ENCODE measurements at places on chromosomes 16 and 17.

DNA sequence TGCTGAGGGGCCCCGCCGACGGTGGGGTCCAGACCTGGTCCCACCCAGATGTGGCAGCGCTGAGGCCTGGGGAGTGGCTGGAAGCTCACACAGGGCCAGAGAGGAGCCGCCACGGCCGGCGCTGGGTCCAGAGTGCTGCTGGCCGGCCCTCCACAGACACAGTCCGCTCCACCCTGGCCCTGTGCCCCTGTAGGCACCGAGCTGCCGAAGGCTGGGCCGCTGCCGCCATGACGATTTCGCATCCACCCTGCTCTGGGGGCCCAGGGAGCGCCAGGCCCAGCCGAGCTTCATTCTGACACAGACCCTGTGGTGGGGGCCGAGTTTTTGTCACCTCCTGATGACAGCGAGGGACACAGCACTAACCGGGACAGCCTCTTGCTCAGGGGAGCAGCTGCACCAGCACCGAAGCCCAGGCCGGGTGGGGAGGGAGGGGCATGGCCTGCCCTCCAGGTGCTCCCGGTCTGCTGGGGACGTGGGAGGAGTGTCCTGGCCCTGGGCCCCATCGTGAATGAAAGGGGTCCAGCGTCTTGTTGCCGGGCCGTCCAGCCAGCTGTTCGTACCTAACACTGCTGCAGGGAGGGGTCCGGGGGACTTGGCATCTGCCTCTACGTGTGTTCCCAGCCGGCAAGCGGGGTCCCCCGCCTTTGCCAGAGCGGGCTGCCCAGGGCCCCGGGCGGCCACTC is 27.1 kb upstream of the SSTR5 start:
- no peak for DNase-seq

GRCh38 chr17:41695134-41695661 is 6.5 kb downstream of the EIF1 start:
- DNase-seq = no peak

GRCh38 chr17:51351890-51352289 is 91.5 kb downstream of the UTP18 start:
- peak; percentile 24 for DNase-seq

DNA sequence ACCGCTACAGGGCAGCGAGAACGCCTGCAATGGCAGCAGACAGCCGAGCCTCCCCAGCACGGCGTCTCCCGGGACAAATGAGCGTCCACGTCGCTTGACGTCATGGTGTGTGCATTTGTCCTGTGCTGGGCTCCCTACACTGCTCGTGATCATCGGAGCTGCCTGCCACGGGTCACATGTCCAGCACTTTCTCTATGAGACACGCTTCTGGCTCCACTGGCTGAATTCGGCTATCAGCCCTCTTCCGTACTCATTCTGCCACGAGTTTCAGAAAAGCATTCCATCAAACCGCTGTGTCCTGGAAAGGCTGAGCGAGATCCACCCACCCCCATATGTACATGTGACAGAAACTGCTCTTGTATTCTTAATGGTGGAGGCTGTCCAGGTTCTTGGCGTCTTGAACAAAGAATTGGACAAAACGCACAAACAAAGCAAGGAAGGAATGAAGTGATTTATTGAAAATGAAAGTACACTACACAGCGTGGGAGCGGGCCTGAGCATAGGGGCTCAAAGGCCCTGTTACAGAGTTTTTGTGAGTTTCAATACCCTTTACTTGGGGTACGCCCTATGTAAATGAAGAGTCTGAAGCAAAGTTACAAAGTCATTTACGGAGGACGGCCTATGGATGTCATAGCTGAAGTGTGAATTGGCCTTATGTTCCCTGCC is 28.5 kb upstream of the SHCBP1 start:
- DNase-seq = no peak

- no peak for DNase-seq
Observed at GRCh38 chr16:22402191-22402590, 27.8 kb upstream of the CDR2 start.

DNA sequence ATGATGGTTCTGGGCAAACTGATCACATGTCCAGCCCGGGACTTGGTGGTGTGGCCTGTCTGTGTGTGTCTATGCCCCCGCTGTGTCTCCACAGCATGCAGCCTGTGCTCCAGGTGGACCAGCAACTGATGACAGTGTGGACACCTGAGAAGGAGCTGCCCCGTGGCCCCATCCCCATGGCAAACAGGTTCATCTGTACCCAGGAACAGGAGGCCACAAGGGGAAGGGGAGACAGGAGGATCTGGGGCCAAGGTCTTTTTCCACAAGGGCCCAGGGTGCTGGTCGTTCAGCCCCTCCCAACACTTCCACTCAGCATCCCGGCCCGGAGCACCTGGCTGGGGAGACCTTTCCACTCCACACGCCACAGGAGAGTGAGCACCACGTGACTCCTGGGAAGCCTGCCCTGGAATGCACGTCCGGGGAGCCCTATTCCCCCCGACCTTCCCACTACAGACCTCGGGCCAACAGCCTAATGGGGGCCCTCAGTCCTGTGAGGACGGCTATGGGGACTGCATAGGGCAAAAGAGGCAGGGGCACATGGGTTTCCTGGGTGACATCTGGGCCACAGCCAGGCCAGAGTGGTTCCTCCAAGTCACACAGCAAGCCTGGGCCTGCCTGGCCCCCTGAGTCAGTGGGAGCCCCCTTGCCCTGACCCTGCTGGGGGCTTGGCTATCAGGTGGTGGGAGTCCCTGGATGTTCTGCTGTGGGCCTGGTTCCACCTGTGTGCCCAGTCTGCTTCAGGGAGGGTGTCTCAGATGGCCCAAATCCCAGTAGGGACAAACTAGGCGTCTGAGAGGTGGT is 20.8 kb upstream of the NXPH3 start:
- no peak for DNase-seq

GRCh38 chr16:22356930-22357634 is 17.3 kb downstream of the CDR2 start:
- no peak for DNase-seq

DNA sequence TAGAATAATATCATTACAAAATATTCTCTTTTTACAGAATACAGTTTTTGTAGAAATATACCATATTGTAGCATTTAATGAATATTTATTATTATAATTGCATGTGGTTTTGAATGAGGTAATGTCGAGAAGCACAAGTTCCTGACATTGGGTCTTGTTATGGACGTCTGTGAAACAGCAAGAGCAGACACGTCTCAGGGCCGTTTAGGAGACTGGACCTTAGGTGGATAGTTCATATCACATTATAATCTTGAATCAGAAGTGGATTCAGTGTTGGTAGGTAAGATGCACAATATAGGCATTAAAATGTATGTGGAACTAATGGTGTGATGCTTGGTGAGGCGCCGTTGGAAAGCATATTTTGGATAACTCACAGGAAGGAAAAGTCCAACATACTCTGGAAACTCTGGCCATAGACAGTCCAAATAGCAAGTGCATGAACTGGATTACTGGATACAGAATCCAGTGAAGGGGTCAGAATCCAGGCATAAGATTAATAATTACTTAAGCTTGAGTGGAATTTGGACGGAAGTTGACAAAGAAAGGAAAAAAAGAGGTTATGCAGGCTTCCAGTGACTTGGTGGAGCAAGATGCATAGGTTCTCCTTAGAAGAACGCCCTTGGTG is 17.2 kb downstream of the ABCA8 start:
- no peak for DNase-seq

DNA sequence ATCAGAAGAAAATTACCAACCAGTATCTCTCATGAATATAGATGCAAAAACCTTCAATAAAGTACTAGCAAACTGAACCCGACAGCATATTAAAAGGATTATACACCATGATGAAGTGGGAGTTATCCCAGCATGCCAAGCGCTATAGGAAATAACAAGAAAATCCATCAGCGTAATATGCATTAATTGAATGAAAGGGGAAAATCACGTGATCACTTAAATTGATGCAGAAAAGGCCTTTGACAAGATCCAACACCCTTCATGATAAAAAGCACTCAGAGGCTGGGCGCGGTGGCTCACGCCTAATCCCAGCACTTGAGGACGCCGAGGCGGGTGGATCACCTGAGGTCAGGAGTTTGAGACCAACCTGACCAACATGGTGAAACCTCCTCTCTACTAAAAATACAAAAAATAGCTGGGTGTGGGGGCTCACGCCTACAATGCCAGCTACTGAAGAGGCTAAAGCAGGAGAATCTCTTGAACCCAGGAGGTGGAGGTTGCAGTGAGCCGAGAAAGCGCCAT is 4.8 kb downstream of the CTRB2 start:
- DNase-seq = no peak

DNA sequence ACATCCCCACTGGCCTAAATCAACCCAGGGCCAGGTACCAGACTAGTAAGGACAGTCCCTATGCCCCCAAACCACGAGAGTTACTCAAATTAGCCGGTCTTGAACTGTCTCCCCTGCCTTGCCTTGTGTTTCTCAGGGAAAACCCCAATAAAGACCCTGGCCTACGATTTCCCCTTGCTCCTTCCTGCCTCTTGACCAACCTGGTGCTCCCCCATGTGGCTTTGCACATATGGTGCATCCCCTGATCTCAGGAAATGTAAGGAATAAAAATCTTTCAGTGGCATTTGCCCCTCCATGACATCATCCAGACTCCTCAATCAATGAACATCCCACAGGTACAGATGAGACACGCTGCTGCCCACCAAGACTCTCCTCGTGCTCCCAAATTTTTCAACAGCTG is 87.9 kb downstream of the ZNF18 start:
- no peak for DNase-seq

- peak; percentile 93 for DNase-seq
Observed at GRCh38 chr17:82212331-82213250, at the start of gene CCDC57. Gene CCDC57 (minus strand): TSS chr17:82212842. CDS start chr17:82201944, 10,898 bp downstream.

DNA sequence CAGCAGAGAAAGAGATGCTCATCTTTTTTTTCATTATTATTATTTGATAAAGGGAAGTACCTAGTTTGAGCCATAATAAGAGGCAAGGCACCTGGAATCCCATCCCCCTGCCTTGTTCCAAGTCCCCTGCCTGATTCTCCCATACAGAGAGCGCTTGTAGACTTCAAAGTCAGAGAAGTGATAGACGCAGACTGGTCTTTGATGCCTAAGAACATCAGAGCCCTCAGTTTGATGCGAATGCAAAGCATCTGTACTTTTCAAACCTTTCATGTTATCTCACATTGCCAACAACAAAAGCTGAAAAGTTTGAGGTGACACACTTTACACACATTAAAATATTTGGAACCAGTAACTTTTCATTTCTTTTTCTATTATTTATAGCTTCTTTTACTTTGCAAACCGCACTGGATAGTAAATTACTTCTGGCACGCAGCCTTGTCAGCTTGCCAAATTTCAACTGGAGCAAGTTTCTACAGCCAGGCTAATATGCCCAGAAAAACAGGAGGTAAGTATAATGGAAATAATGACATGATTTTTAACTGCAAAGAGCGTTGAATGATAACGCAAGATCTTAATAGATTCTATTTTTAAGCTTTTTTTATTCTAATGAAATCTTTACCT is 5.9 kb upstream of the UTP6 start:
- DNase-seq = peak; percentile 77

DNA sequence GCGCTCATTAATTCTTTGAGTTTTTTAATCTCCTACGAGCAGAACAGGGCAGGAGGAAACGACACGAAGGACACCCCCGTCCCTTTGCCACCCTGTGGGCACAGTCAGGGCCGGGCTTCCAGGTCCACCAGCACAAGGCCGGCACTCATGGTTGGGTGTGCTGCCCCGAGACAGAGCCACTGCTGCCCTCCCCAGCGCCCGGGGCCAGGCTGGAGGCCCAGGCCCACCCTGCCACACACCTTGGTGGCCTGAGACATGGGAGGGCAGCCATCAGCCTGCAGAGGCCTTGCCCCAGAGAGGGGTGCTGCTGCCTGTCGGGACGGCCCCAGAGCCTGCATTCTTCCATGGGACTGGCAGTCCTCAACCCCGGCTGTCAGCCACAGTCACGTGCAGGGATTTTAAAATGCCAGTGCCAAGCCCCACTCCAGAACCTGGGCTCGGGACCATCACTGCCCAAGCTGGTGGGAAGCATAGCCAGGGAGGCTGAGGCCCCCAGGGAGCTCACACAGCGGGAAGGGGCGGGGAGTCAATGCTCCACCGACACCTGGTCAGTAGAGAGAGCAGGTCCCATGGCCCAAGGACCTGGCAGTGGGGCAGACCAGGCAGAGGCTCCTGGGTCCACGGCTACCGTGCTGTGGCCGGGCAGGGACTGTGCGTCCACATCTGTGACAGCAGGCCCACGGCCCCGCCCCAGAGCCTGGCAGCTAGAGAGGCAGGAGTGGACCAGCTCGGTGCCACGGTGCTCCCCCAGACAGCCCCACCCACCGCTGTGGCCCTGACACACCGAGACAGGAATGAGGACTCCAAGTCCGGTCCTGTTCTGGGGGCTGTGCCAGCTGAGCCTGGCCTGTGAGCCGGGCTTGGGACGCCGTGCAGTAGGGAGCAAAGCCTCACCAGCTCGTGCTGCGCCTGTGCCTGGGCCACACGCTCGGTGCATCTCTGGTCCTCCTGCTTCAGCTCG is 27.5 kb downstream of the CEP131 start:
- DNase-seq = no peak

DNA sequence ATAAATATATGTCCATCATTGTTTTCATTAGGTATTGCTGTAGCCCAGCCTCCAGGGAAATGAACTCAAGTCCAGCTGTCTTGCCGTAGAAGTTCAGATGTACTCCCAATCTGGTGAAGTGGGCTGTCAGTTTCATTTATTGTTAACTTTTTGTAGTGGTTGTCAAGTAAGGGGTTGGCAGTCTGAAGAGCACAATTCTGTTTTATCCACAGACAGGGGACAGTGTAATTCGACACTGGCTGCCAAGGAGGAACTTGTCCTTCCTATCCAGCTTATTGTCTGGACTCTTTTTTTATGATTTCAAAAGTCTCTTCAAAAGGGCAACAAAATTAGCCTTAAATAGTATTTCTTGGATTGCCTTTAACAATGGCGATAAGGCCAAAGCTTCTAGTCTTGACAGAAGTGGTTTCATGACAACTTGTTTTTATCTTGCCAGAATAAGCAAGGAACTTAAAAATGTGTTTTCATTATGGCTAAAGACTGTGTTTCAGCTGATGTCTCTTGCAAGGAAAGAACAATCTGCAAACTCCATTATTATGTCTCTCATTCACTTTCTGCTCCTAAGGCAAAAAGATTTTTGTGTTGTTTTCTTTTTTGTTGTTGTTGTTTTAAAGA is 73.9 kb upstream of the TANC2 start:
- peak; percentile 11 for DNase-seq

DNA sequence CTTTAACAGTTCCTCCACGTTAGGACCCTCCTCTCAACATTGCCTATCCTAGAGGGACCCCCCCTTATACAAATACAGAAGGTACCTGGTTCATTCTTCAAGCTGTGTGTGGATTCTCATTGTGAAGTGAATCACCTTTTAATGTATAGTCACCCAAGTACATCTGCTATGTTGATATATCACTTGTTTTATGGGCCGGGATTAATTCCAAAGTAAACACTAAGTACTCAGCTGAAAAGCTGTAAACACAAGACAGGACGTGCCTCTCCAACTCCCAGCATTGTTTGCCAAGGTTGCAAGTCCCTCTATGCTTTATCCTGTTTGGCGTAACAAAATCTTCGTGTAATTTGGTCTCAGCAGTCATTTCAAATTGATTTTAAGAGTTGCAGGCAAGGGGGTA is 123.6 kb downstream of the RBFOX1 start:
- DNase-seq = no peak
